Activated CD8-positive, alpha-beta T cell treated with anti-CD3 and anti-CD28 coated beads, Interleukin-2, amount 10 ng/mL, durations not matched to agents 7 days and 5 days (primary cell): ENCODE measurements at places on chromosomes 5 and 9. TPM values are rescaled to one million over a fixed set of nuclear protein-coding genes. Genes with fewer than 3 reads are reported as not detected.

- DNase-seq, result no peak
- no peaks in the 10 kb centered on the region for H3K36me3 ChIP-seq
- H3K4me3 ChIP-seq, result no peak overlapping the region
- H3K4me1 ChIP-seq, result no peaks in the 10 kb centered on the region
Observed at GRCh38 chr9:95381221-95381620, 63.7 kb upstream of the FANCC start.

GRCh38 chr5:145723516-145723915, 111.6 kb downstream of the PRELID2 start:
- DNase-seq, result no peak
- H3K4me3 ChIP-seq, result no peak overlapping the region
- no peaks in the 10 kb centered on the region for H3K27me3 ChIP-seq
- H3K36me3 ChIP-seq, result no peaks in the 10 kb centered on the region
- no peaks in the 10 kb centered on the region for H3K4me1 ChIP-seq

- peaks cover 3% of the 10 kb centered on the region for H3K27me3 ChIP-seq
- DNase-seq, result no peak
- no peaks in the 10 kb centered on the region for H3K36me3 ChIP-seq
Observed at GRCh38 chr5:110790673-110791072, 51.9 kb downstream of the SLC25A46 start.

- no peak overlapping the region for H3K4me3 ChIP-seq
- no peaks in the 10 kb centered on the region for H3K4me1 ChIP-seq
- H3K36me3 ChIP-seq, result no peaks in the 10 kb centered on the region
- peaks cover 6% of the 10 kb centered on the region for H3K27me3 ChIP-seq
Observed at GRCh38 chr9:131809941-131810344, 70.1 kb upstream of the RAPGEF1 start.

DNA sequence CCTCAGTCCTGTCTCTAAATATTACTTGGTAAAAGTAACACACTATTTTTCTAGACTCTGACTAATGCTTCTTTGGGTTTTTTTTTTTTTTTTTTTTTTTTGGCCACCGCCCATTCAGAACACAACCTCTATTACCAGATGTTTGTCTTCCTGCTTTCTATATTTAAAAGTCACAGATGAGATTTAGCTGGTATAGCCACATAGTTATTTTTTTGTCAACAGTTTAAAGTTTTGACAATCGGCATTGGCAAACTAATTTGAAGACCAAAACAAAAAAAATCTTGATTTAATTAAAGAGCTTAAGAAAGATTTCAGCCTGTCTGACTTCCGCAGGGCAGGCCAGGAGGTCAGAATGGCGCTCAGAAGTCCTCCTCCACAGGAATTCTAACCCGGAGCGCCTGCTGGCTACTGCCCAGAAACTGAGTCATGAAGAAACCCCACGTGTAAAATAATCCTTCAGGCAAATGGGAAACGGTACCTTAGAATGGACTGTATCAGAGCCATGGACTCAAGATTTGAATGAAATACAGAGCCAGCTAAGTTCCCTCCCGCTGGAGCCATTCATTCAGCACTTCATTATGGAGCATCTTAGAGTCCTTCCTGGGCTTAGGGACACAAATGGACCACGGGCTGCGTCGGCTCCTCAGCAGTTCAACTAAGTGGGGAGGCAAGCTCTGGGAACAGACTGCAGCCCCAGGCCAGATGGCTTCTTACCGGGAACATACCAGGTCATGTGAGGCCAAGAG, 55.6 kb downstream of the PTPDC1 start:
- peaks cover 4% of the 10 kb centered on the region for H3K27me3 ChIP-seq
- H3K27ac ChIP-seq, result no peak overlapping the region
- peaks cover 2% of the 10 kb centered on the region for H3K4me1 ChIP-seq
- DNase-seq, result no peak

GRCh38 chr5:180117000-180117725, 45.6 kb upstream of the RNF130 start:
- no peak overlapping the region for H3K4me3 ChIP-seq
- H3K36me3 ChIP-seq, result no peaks in the 10 kb centered on the region
- H3K4me1 ChIP-seq, result no peaks in the 10 kb centered on the region
- no peak overlapping the region for H3K27ac ChIP-seq
- no peak for DNase-seq
- H3K27me3 ChIP-seq, result no peaks in the 10 kb centered on the region

GRCh38 chr5:111077678-111078077, 6.2 kb downstream of the TSLP start:
- peaks cover 46% of the 10 kb centered on the region for H3K27me3 ChIP-seq
- no peak overlapping the region for H3K4me3 ChIP-seq
- no peak for DNase-seq
- H3K27ac ChIP-seq, result no peak overlapping the region

DNA sequence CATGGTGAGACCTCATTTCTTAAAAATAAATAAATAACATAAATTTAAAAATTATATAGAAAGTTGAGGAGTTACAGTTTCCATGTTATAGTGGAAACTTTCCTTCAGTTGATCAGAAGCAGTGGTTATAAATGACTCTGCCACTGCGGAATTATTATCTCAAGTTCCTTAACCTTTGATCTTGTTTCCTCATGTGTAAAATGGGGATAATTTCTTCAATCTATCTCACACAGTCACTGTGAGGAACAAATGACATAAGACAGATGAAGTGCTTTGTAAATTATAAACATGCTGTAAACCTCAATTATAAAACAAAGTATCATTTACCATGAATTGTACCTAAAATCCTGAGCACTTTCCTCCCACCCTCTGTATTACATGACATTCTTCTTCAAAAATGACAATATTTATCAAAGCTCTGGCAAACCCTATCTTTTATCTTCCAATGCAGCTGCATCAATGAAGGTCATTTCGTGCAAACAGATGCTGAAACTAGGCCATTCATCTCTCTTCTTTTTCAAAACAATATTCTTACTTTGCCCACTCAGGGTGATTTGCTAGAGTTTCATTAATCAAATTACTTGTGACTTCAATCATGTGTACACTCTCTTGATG, 46.8 kb downstream of the TMEM245 start:
- DNase-seq, result no peak
- H3K4me3 ChIP-seq, result no peak overlapping the region
- no peaks in the 10 kb centered on the region for H3K27me3 ChIP-seq
- no peaks in the 10 kb centered on the region for H3K4me1 ChIP-seq
- no peak overlapping the region for H3K27ac ChIP-seq

GRCh38 chr5:144815131-144815530, 644.5 kb downstream of the KCTD16 start:
- H3K36me3 ChIP-seq, result no peaks in the 10 kb centered on the region
- no peak for DNase-seq
- no peaks in the 10 kb centered on the region for H3K27me3 ChIP-seq

DNA sequence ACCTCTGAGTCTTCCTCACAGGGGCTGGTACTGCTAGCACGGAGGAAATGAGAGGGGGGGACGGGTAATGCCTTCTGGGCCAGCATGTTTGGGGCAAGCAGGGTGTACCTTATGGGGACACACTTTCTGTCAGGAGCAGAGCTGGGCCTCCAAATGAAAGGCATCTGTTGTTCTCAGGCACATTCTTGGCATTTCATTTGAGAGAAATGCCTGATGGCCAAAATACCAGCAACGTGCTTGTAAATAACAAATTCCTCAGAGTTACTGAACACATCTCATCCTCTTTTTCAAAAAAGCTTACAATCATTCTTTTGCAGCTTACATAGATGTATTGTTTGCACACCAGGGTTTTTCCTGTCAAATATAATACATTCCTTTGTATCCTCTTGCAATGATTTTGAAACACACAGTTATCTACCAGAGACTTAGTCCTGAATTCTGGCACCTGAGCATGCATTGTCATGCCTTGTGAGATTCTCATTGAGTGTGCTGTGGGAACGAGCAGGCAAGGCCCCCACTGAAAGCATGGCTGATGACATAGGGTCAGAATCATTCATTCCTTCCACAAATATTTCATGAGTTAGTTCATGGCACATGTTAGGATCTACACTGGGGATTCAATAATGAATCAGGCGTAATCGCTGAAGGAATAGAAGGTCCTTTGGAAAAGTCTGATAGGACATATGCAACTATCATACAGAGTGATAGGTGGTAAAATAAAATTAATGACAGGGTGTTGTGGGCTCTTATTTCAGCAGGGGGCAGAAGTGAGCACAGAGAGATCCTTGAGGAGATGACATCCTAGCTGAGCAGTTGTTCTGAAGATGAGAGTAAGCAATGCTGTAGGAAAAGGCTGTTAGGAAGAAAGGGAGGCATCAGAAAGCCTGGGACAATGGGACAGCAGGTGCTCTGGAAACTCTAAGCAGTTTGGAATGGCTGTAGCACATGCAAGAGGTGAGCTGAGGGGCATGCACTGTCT, 260.9 kb upstream of the TUT7 start:
- H3K4me1 ChIP-seq, result no peaks in the 10 kb centered on the region
- no peak overlapping the region for H3K27ac ChIP-seq
- no peak overlapping the region for H3K4me3 ChIP-seq
- no peaks in the 10 kb centered on the region for H3K27me3 ChIP-seq
- DNase-seq, result peak; percentile 20
- H3K36me3 ChIP-seq, result no peaks in the 10 kb centered on the region

- no peaks in the 10 kb centered on the region for H3K27me3 ChIP-seq
- H3K36me3 ChIP-seq, result peaks cover 32% of the 10 kb centered on the region
- no peak overlapping the region for H3K27ac ChIP-seq
- no peak overlapping the region for H3K4me3 ChIP-seq
- no peak for DNase-seq
Observed at GRCh38 chr5:169831331-169831730, 149.0 kb downstream of the INSYN2B start.

GRCh38 chr9:132094314-132094791, 14.7 kb upstream of the MED27 start:
- no peaks in the 10 kb centered on the region for H3K36me3 ChIP-seq
- peaks cover 31% of the 10 kb centered on the region for H3K27me3 ChIP-seq
- H3K4me3 ChIP-seq, result no peak overlapping the region
- no peak overlapping the region for H3K27ac ChIP-seq
- DNase-seq, result no peak
- no peaks in the 10 kb centered on the region for H3K4me1 ChIP-seq

GRCh38 chr5:140106101-140106500, 7.8 kb upstream of the PURA start:
- no peak for DNase-seq
- peaks cover 37% of the 10 kb centered on the region for H3K27me3 ChIP-seq
- H3K27ac ChIP-seq, result peak overlapping the region; percentile 98
- H3K4me3 ChIP-seq, result peak overlapping the region; percentile 83
- peaks cover 3% of the 10 kb centered on the region for H3K36me3 ChIP-seq

DNA sequence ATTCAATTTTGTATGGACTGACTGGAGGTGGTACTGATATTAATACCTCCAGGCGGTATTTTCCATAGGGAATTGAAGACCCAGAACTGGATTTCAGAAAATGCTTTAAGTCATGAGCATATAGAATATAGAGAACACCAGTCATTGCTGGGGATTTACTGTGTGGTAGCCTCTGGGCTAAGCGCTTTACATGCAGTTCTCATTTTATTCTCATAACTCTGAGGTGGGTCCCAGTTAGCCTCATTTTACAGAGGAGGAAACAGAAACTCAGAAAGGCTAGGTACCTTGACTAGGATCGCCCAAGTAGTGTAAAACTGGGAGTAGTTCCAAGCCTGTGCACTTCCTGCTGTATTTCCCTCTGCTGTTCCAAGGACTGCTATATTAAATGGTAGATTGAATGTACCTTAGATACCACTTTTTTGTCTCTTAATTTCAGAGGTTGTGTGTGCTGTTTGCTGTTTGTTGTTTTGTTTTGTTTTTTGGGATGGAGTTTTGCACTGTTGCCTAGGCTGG, 13.8 kb downstream of the SLC44A1 start:
- H3K4me1 ChIP-seq, result peaks cover 13% of the 10 kb centered on the region
- H3K36me3 ChIP-seq, result no peaks in the 10 kb centered on the region
- no peak overlapping the region for H3K4me3 ChIP-seq
- no peaks in the 10 kb centered on the region for H3K27me3 ChIP-seq
- H3K27ac ChIP-seq, result no peak overlapping the region

GRCh38 chr9:69822116-69822750, 1.6 kb downstream of the CFAP95 start:
- H3K36me3 ChIP-seq, result peaks cover 7% of the 10 kb centered on the region
- no peak overlapping the region for H3K27ac ChIP-seq
- no peak overlapping the region for H3K4me3 ChIP-seq
- peaks cover 2% of the 10 kb centered on the region for H3K27me3 ChIP-seq
- no peak for DNase-seq
- H3K4me1 ChIP-seq, result peaks cover 51% of the 10 kb centered on the region

DNA sequence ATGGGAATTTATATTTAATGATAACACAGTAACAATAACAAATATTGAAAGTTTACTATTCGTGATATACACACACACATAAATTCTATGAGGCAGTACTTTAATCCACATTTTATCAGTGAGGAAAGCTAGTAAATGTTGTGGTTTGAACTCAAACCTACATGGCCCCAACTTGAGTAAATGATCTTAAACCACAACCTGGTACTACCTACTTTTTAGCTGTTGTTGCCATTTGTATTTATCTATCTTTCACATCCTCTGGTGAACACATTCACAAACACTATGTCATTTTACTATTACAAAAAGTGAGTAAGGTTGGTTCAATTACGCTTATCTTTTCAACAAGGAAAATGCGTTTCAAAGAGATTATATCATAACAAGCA, 186.1 kb downstream of the SMC2 start:
- DNase-seq, result no peak
- no peaks in the 10 kb centered on the region for H3K27me3 ChIP-seq
- H3K4me3 ChIP-seq, result no peak overlapping the region
- H3K4me1 ChIP-seq, result no peaks in the 10 kb centered on the region

DNA sequence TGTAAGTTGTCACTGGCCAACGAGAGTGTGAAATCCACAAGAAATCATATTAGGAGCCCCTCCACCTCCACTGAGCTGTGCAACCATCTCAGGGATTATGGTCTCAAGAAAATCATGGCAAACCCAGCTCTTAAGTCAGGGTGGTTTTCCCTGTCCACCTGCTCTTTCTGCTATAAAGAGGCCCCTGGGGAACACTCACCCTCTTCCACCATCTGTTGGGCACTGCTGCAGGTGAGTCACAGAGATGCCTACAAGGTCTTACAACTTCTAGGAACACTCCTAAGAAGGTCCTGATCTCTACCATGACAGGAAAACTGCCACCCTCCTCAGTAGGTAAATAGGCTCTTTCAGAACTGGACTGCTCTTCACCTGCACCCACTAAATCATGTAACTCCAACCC, 61.8 kb downstream of the DRD1 start:
- no peak overlapping the region for H3K27ac ChIP-seq
- peaks cover 19% of the 10 kb centered on the region for H3K27me3 ChIP-seq
- no peak for DNase-seq
- no peak overlapping the region for H3K4me3 ChIP-seq
- H3K4me1 ChIP-seq, result no peaks in the 10 kb centered on the region

GRCh38 chr9:22100626-22101025, 91.5 kb upstream of the CDKN2B start:
- H3K4me3 ChIP-seq, result no peak overlapping the region
- H3K36me3 ChIP-seq, result peaks cover 34% of the 10 kb centered on the region
- peaks cover 18% of the 10 kb centered on the region for H3K27me3 ChIP-seq
- H3K4me1 ChIP-seq, result peaks cover 62% of the 10 kb centered on the region
- no peak for DNase-seq

- no peak for DNase-seq
- H3K27ac ChIP-seq, result no peak overlapping the region
- no peaks in the 10 kb centered on the region for H3K36me3 ChIP-seq
- no peaks in the 10 kb centered on the region for H3K4me1 ChIP-seq
Observed at GRCh38 chr5:19734776-19735175, 253.2 kb downstream of the CDH18 start.

- peaks cover 11% of the 10 kb centered on the region for H3K4me1 ChIP-seq
- H3K36me3 ChIP-seq, result peaks cover 9% of the 10 kb centered on the region
- no peaks in the 10 kb centered on the region for H3K27me3 ChIP-seq
- no peak overlapping the region for H3K4me3 ChIP-seq
- DNase-seq, result no peak
Observed at GRCh38 chr9:27495480-27496134, 28.5 kb upstream of the IFNK start.

The TTC16 gene
- 5.0 TPM for total RNA-seq

The FOXD4L5 gene
- 0.23 TPM for total RNA-seq

The TMEM161B gene
- total RNA-seq, result 23.9 TPM

The FBN2 gene
- total RNA-seq, result not detected

The SPATA31D4 gene
- total RNA-seq, result not detected

The PDE6A gene
- not detected for total RNA-seq

The NEURL1B gene
- 4.2 TPM for total RNA-seq
